Suppressor macrophage treated with lipopolysaccharide for 1 hour (primary cell): ENCODE measurements at places on chromosomes 12 and 14.

DNA sequence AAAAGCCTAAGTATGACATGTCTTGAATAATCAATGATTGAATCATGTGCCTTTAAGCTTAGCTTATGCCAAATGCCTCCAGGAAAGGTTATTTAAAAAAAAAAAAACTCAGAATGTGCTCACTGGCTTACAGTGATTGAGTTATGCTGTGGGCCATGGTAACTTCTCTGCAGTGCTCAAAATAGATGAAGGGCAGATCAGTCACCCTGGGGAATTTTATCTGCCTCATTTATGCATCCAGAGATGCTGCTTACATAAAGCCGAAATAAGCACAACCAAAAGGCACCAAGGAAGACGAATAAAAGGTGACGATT lies 118.7 kb upstream of the MDM1 start:
- DNase-seq: peak; percentile 69

DNA sequence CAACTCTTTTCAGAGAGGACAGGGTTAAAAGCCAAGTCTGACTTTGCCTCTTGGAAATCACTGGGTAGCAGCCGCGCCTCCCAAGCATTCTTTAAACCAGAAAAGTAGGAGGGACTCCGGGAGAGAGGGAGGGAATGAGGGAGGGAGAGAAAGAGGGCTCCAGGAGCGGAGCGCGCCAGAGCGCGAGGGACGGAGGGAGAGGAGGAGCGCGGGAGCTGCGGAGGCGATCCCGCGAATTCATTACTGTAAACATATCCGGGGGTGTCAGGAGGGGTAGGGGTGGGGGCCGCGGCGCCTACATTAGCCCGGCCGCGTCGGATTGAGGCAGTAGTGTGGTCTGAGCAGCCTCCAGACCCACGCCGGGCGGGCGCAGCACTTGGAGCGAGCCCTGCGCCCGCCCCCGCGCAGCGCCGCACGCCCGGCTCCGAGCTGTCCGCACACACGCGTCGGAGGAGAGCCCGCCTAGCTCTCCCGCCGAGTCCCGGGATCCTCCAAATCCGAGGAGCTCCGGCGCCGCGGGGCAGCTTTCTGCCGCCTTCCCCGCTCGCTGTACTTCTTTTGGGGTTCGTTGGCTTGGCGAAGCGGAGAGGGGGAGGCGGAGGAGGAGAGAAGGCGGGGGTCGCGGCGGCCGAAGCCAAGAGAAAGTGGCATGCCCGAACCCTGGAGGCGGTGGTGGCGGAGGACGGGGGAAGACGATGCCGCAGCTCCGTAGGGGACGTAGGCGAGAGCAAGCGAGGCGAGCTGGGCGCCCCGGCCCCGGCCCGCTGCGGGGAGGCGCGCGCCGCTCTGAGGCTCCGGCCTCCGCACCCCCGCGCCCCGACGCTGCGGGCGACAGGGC lies 3.3 kb downstream of the FLRT2 start:
- DNase-seq: peak; percentile 62

DNA sequence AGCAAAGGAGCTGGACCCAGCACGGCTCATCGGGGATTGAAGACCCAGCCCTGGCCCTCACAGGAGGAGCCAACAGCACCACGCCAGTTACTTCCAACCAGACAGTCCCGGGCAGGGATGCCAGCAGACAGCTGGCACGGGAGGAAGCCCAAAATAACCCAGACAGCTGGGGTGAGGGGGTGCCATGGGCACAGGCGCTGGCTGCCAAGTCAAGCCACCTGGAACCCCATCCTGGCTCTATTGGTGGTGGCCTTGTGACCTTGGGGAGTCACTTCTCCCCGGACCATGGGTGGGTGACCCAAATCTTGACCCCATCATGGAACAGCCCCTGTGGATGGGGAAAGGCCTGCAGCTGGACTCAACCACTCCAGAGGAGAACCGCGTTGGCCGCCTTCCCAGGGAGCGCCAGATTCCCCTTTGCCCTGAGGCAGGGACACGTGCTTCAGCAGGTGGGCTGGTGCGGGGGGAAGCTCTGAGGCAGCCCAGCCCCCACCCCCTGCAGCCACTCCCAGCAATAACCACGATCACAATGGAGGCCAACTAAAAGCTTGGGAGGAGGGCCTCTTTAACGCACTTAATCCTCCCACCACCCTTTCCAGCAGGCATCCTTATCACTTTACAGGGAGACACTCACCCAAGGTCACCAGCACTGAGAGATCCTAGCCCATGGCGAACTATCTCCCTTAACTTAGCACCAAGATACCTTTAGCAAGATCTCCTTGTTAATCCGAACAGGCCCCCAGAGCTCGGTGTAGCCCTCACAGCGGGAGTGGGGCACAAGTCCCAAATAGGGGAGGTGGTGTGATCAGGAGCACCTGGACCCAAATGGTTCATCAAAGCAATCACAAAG lies 4.7 kb upstream of the RHOF start:
- no peak for DNase-seq

DNA sequence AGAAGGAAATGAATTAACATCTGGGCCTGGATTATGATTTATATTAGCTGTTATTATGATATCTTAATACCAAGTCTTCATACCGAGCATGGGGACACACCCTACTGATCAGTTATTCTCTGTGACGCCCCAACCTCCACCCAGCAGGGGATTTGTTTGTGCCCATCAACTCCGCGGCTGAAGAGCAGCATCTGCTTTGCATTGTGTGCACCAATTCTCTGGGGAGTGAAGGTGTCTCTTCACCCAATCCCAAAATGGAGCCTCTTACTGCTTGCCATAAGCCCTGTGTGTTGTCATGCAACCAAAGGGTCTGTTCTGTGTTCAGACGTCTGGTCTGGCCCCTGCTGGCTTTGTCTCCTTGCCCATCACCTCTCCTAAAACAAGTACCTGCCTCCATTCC lies 25.4 kb downstream of the DHRS2 start:
- DNase-seq: no peak

- no peak for DNase-seq
Measured at GRCh38 chr14:74904635-74905503, 18.2 kb downstream of the RPS6KL1 start.

GRCh38 chr12:63752283-63752682 lies 27.4 kb upstream of the RXYLT1 start:
- DNase-seq: no peak
